ENCODE measurements at places on chromosomes 13 and 19. TPM values are rescaled to one million over a fixed set of nuclear protein-coding genes. Genes with fewer than 3 reads are reported as not detected.

WDR83 gene
- 2.9 TPM for total RNA-seq

FXYD1 gene
- not detected for total RNA-seq

NTF4 gene
- not detected for total RNA-seq

NCR1 gene
- total RNA-seq: not detected

FAM124A gene
- 7.1 TPM for total RNA-seq

ZSCAN4 gene
- not detected for total RNA-seq

ZNF260 gene
- total RNA-seq: 12.0 TPM

BEST2 gene
- not detected for total RNA-seq

LYL1 gene
- not detected for total RNA-seq

ITGBL1 gene
- total RNA-seq: 0.34 TPM

ANGPTL8 gene
- not detected for total RNA-seq

FGF21 gene
- not detected for total RNA-seq

DCLK1 gene
- total RNA-seq: 35.6 TPM

ZNF790 gene
- 2.6 TPM for total RNA-seq

GRIK5 gene
- total RNA-seq: not detected

THAP8 gene
- 1.6 TPM for total RNA-seq

NALCN gene
- total RNA-seq: 0.24 TPM

DLEU7 gene
- total RNA-seq: not detected

NCAN gene
- total RNA-seq: not detected

GPC6 gene
- total RNA-seq: 6.6 TPM

SIGLEC12 gene
- total RNA-seq: not detected

PALM gene
- total RNA-seq: 4.3 TPM

LILRB4 gene
- total RNA-seq: not detected

TMEM238 gene
- total RNA-seq: 0.51 TPM

ZNF835 gene
- 0.08 TPM for total RNA-seq

GRK1 gene
- total RNA-seq: not detected

TLE6 gene
- 4.3 TPM for total RNA-seq

ZSWIM4 gene
- total RNA-seq: 1.3 TPM

CAMSAP3 gene
- 0.24 TPM for total RNA-seq

C19orf67 gene
- not detected for total RNA-seq

NPAS1 gene
- 2.0 TPM for total RNA-seq

GIPR gene
- 0.05 TPM for total RNA-seq

LGALS7 gene
- not detected for total RNA-seq

KIR3DL2 gene
- not detected for total RNA-seq

Measured in SK-MEL-5 (cell line).